M059J (cell line): ENCODE measurements at places on chromosomes 3 and 15. TPM values are rescaled to one million over a fixed set of nuclear protein-coding genes. Genes with fewer than 3 reads are reported as not detected.
A peak's percentile ranks its signal among the peaks of the same experiment; 100 is the strongest.

Gene SMCO1
- 0.05 TPM in 1 of 2 replicates, not detected in the other for total RNA-seq

- peak; percentile 44 for DNase-seq
Measured at GRCh38 chr3:71311661-71312046, 271.9 kb downstream of the FOXP1 start.

- DNase-seq = no peak
Measured at GRCh38 chr15:82649226-82649999, 2.2 kb upstream of the CPEB1 start.

Gene IL5RA
- not detected in 2 replicates for total RNA-seq

- DNase-seq = no peak
Measured at GRCh38 chr15:100596792-100597191, 5.2 kb downstream of the LINS1 start.

Gene SNX22
- total RNA-seq = 0.20 and 0.27 TPM in 2 replicates

GRCh38 chr3:197009532-197010019 lies 20.0 kb downstream of the MELTF start:
- no peak for DNase-seq

DNA sequence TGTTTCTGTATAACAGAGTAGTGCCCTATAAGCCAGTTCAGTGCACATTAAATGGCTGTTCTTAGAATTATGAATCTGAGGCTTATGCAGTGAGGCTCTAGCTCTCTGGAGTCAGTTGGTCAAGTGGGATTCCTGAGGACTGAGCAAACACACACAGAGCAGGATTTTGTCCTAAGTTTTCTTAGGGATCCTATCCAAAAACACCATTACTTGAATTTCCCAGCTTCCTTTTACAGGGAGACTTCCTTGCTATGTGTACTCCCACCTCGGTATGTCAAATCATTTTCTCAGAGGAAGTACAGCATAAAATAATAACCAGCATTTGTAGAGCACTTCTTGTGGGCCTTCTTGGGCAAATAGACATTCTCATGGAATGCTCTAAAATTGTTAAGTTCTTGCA lies 63.1 kb upstream of the GOLGA6B start:
- no peak for DNase-seq

Gene IP6K2
- 54.1 and 99.4 TPM in 2 replicates for total RNA-seq

- no peak for DNase-seq
Measured at GRCh38 chr3:6216135-6217026, 644.5 kb upstream of the GRM7 start.

DNA sequence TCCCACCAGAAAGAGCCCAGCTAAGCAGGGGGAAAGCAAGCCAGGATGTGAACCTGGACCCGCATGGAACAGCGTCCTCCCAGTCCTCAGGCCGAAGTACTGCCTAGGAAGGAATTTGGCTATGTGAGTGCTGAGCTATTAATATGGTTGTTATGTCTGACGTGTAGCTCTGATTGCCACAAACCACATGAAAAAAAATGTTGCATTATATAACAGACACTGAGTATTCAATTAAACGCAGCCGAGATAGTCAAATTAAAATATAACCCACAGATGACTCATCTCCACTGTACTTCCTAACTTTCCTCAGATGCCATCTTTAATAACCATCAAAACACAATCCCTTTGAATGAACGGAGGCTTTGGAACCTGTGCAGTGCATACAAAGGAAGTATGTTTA lies 111.1 kb downstream of the GABRB3 start:
- DNase-seq = peak; percentile 1

- DNase-seq = peak; percentile 60
Measured at GRCh38 chr15:80474224-80475215, 70.3 kb downstream of the ARNT2 start.

GRCh38 chr3:72855001-72855400 lies 6.8 kb upstream of the SHQ1 start:
- no peak for DNase-seq

GRCh38 chr3:162007722-162008121 lies 511.1 kb downstream of the OTOL1 start:
- DNase-seq = no peak

- no peak for DNase-seq
Measured at GRCh38 chr3:143311096-143311495, 191.5 kb downstream of the CHST2 start.

DNA sequence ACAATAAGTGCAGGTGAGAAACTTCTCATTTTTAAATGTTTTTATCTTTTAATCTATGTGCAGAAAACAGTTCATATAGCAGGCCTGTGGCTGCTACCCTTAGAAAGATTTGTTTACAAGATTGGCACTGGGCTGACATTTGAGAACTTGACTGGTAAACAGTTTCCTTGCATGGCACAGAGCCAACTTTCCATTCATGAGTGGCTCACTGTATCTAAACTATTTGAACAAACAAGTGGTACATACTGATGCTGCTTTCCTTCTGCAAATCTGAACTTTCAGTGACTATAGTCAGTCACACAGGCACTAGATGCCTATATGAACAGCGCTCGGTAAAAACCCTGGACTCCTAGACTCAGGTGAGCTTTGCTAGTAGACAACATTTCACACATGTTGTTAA lies 6.3 kb upstream of the GTPBP8 start:
- peak; percentile 66 for DNase-seq

GRCh38 chr3:61948699-61949305 lies 387.4 kb downstream of the PTPRG start:
- DNase-seq = no peak

- DNase-seq = peak; percentile 98
Measured at GRCh38 chr3:105367406-105368213, 901 bp downstream of the ALCAM start.

Gene STX19
- total RNA-seq = not detected in 2 replicates

- DNase-seq = peak; percentile 78
Measured at GRCh38 chr3:127690106-127690505, 17.4 kb downstream of the ABTB1 start.

Gene AHSG
- total RNA-seq = not detected in 2 replicates

DNA sequence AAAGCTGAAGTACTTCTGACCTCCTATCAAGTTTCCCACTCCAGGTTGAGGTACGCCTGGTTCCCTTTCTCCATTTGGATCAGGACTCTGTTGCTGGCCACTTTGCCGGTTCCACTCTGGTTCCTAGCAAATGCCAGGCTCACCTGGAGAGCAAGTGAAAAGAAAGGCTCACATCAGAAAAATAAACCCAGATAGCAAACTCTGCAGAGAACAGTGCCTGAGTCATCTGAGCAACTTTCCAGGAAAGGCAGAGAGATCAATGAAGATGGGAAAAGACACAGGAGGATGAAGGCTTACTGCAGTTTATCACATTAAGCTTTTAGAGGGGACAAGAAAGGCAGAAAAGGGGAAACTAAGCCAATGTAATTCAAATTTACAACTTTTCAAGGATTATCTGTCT lies 41.8 kb upstream of the WDR5B start:
- no peak for DNase-seq
